ENCODE measurements at places on chromosomes 2 and 18. TPM values are rescaled to one million over a fixed set of nuclear protein-coding genes. Genes with fewer than 3 reads are reported as not detected.

Gene HOXD13
- 1.2 TPM for total RNA-seq

- no peak for DNase-seq
Measured at GRCh38 chr2:98713332-98714015, 17.5 kb downstream of the MGAT4A start.

DNA sequence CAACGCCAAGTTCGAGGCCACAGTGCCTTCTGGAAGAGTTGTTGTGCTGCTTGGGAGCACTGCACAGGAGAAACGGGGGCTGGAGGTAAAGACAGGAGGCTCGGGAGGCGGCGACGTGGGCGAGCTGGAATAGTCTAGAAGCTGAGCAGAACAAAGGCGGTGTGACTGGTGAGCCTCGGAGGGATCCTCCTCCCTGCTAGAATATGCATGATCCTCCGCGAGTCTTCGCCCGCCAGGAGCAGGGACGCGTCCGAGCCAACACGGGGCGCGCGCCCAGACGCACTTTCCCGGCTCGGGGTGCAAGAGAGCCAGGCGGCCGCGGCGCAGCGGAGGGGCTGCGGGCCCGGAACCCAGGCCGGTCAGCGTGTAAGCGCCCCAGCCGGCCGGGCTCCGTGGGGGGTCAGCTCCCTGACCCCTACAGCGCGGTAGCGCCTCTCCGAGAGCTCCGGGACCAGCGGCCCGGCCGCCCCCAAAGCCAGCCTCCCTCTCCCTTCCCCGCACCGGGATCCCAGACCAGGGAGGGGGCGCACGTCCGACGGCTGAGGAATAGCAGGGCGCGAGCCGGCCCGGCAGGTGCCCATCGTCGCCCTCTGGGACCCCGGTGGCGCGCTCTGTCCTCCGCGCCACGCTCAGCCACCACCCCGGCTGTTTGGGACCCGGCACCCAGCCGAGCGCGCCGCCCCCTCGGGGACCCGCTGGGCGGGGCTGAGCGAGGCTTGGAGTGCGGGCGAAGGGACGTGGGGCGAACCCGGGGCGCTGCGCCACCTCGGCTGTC is 62.5 kb downstream of the GNAL start:
- no peak for DNase-seq

GRCh38 chr2:202049840-202050239 is 16.2 kb downstream of the FZD7 start:
- no peak for DNase-seq

Gene AGXT
- total RNA-seq = 0.10 TPM

DNA sequence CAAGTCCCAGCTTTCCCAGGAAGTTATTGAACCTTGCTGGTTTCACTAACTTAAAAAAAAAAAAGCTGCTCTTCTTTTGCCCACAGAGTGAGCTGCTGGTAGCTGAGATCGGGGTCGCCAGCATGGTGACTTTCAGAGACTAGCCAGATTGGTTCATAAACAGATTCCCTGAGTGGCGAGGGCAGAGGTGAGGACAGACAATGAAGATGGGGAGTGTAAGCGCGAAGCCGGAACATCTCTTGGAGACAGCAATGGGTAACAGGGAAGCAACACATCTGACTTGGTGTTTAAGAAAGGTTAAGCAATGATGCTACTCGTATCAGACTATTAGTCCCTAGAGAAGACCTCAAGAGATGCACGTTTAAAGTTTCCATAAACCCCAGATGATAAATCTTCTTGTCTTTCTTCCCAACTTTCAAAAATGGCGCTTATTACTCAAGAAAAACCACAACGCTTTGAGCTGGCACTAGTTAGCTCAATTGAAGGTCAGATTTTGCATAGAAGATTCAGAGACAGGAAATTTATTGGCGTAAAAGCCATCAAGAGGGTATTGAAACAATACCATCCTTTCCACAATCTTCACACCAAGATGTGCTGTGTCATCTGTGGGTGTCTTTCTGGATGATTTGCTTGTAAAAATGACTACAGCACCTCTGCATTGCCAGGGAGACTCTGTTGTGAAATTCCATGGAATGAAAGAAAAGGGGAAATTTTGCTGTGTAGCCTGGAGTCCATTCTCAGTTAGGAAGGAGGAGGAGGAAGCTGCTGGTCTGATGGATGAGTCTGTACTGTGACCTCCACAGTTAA is 193.1 kb upstream of the CXCR4 start:
- DNase-seq = no peak

Gene UGT1A3
- not detected for total RNA-seq

Measured in RPMI7951 (cell line).